ENCODE measurements at places on chromosomes 16 and 17.

GRCh38 chr17:79852748-79853147, 13.5 kb upstream of the CBX4 start:
- no peak for DNase-seq

DNA sequence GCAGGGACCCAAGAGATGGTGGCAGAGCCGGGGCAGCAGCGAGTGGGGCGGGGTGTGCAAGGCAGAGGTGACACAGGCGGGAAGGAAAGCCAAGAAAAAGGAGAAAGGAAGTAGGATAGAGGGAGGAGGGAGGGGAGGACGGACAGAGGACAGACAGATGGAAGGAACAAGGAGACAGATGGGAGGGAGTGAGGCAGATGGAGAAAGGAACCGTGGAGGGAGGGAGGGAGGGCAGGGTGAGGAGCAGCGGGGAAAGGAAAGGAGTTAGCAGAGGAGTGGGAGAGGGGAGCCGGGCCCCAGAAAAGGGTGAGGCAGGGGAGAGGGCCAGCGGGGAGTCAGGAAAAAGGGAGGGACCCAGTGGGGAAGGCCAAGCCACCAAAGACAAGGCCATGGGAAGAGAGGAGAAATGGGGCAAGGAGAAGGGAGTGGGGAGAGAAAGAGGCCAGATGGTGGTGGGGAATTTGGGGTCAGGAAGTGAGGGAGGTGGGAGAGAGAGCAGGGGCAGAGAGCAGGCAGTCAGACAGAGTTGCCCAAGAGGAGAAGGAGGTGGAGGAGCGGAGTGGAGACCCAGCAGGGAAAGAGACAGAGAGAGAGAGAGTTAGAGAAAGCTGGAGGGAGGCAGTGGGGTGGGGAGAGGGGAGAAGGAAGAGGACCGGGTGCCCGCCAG, 13.2 kb upstream of the ASGR1 start:
- no peak for DNase-seq

- DNase-seq = no peak
Measured at GRCh38 chr17:19348806-19349205, 13.7 kb downstream of the B9D1 start.

DNA sequence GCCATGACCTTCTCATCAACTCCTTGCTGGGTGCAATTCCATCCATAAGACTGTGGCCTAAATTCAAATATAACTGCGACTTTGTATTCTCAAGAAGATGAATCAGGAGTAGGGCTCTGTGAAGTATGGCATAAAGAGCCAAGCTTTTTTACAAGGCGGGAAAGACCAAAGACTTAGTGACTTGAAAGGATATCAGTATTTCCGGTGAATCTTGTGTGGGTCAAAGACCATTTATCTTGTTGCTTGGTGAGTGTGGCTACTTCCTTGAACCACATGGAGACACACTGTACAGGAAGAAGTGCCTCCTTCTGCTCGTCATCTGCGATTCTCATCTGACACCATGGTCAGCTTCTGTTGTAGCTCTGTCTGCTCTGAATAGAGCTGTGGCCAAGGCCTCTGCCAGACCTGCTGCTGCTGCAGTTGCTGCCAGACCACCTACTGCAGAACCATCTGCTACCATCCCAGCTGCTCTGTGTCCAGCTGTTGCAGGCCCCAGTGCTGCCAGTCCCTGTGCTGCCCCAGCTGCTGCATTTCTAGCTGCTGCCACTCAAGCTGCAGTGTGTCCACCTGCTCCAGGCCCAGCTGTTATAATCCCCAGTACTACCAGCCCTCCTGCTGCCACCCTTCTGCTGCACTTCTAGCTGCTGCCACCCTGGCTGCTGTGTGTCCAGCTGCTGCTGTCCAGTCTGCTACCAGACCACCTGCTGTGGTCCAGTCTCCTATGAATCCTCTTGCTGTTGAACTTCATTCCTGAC, 6.1 kb upstream of the KRTAP2-4 start:
- DNase-seq = no peak

GRCh38 chr17:79220713-79221291, 146.2 kb downstream of the ENGASE start:
- peak; percentile 24 for DNase-seq

- no peak for DNase-seq
Measured at GRCh38 chr17:80421381-80422090, 6.6 kb downstream of the ENDOV start.
